SIG-M5 (cell line): ENCODE measurements at places on chromosomes 1 and 21.

DNA sequence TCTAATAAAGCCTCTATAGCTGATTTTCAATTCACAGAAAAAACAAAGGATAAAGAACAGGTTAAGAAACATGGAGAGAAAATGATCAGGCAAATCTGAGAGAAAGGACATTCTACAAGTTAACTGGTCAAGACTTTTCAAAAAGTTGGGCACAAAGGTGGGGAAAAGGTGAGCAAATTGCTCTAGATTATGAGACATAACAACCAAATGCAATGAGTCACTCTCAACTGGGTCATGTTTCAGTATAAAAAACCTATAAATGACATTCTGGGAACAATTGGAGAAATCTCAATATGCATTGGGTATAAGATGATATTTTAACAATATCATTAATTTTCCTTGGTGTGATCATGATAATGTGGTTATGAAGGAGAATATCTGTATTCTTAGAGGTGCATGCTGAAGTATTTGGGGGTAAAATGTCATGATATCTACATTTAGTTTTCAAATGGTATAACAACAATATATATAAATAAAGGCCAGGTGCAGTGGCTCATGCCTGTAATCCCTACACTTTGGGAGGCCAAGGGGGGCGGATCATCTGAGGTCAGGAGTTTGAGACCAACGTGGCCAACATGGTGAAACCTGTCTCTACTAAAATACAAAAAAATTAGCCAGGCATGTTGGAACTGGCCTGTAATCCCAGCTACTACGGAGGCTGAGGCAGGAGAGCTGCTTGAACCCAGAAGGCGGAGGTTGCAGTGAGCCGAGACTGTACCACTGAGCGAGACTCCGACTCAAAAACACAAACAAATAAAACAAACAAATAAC lies 27.0 kb downstream of the ANKRD13C start:
- no peak for DNase-seq

GRCh38 chr1:106814418-106814817 lies 242.1 kb upstream of the PRMT6 start:
- no peak for DNase-seq

- no peak for DNase-seq
These were observed 15.9 kb upstream of the SPOCD1 start for GRCh38 chr1:31831397-31832378.

DNA sequence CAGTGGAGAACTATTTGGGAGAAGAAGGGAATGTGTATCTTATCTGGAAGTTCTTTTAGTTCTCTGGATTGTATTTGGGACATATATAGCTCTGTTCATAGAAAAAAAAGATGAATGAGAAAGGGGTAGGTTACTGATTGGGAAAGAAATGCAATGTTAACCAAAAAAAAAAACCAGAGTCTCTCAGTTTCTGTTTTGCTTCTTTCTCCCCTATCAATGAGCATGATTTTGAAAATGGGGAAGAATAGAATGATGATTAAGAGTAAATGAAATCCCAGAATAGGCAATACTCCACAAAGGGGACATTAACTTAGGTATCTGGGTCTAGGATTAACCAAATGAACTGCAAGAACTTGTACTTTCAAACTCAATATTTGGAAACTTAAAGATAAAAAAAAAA lies 92.9 kb downstream of the RHOU start:
- DNase-seq, result no peak

GRCh38 chr1:220808345-220809186 lies 21.9 kb downstream of the MTARC1 start:
- no peak for DNase-seq
